ENCODE measurements at places on chromosomes 2 and 18.

DNA sequence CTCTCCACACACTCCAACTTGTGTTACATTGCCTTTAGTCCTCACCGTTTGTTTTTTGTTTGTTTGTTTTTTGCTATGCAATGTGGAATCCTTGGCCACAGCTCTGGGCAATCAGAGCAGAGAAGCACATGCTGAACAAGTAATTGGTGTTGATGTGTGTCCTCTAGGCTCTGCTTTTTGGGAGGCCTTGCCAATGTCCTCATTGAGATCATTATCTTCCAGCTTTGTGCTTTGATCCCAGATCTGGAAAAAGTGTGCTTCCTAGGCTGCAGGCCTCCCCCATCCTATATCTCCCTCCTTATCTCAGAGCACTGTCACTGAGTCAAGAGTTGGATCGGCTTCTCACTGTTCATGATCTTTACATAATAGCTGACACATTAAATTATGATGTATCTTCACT, 25.9 kb downstream of the OSR1 start:
- no peak for DNase-seq

- DNase-seq = no peak
These were observed 34.1 kb upstream of the GNAL start for GRCh38 chr18:11654736-11655605.

DNA sequence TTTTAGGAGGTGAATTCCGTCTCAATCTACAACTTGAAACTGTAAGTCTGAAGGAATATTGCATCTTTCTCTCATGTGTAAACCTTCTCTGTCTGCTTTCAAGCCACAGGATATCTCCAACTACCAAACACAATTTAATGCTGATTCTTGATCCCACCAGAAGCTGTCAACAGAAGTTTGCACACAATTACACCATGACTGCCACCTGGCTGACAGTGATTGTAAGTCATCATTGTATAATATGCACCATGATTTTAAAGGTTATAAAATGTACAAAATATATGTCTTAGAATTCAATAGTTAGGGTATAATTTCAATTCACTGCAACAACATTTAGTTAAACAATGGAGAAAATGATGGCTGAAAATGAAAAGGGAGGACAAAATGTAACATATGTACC, 18.4 kb downstream of the PREPL start:
- no peak for DNase-seq

DNA sequence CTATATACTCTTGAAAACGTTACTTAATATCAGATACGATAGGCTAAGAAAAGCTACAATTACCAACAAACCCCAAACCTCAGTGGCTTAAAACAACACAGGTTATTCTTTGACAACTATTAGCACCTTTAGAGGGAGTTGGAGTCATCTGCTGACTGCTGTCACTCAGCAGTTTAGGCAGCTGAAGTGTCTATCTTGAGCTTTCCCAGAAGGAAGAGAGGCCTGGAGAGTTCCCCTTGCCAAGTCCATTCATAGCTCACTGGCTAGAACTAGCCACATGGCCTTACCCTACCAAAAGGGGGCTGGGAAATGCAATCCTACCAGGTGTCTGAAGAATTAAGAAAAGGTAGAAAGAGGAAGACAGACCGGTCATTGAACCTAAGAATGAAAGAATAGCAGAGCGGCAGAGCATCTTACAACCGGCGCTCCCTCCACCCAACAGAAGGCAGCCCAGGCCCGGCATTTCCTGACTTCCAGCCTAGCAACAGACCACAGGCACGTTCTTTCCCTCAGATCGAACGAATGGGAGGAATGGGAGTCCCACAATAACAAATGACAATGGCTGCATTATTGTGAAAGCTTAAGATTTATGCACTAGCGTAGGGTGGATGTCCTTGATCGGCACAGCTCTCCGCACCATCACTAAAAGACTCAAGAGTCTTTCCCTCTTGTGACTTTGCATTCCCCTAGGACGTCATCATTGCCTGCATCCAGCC, 211.2 kb upstream of the CTAGE1 start:
- no peak for DNase-seq

DNA sequence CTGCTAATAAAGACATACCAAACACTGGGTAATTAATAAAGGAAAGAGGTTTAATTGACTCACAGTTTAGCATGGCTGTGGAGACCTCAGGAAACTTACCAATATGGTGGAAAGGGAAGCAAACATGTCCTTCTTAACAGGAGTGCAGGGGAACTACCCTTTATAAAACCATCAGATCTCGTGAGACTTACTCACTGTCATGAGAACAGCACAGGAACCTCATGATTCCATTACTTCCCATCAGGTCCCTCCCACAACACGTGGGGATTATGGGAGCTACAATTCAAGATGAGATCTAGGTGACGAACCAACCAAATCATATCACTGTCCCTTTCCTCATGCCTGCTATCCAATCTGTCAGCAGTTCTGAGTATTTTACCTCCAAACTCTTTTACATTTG, 586.7 kb downstream of the TDRD15 start:
- no peak for DNase-seq

DNA sequence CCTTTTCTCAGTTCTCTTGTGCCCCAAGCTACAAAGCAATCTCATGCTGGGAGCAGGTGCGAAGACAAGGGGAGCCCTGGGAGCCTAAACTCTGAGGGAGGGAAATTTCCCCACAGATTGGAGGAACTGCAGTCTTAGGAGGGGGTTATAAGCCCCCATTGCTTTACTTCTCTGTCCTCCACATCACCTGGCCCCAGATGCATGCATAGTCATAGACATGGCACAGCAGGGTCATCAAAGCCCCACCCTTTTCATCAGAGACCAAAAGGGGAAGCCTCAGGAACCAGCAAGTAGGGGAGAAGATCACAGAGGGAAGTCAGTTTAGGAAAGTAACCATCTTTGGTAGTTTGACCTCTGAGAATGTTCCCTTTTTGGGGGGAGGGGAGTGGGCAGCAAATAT, 33.7 kb downstream of the LANCL1 start:
- no peak for DNase-seq

- peak; percentile 17 for DNase-seq
These were observed 40.4 kb downstream of the TMEM18 start for GRCh38 chr2:636641-637405.

DNA sequence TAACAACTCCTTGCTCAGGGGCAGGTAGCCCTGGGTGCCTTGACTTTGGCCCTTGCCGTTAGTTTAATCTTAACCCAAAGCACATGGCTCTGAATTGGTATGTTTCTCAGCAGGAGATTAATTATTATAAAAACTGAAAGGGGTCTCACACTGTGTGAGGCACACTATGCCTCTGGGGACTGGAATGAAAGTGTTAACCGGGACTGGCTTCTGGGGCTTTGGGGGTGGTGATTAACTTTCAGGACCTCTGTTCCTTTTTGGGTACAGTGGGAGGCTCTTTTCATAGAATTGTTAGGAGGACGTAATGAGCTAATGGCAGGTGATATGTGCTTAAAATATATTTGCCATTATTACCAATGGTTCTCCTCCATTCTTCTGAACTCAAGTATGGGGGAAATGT, 5.1 kb downstream of the MERTK start:
- no peak for DNase-seq

- no peak for DNase-seq
These were observed 37.8 kb downstream of the GATA6 start for GRCh38 chr18:22207021-22207758.

GRCh38 chr18:78996741-78997490, 17.3 kb downstream of the SALL3 start:
- DNase-seq = no peak

- peak; percentile 70 for DNase-seq
These were observed 124.9 kb downstream of the RDH14 start for GRCh38 chr2:18435426-18436037.

DNA sequence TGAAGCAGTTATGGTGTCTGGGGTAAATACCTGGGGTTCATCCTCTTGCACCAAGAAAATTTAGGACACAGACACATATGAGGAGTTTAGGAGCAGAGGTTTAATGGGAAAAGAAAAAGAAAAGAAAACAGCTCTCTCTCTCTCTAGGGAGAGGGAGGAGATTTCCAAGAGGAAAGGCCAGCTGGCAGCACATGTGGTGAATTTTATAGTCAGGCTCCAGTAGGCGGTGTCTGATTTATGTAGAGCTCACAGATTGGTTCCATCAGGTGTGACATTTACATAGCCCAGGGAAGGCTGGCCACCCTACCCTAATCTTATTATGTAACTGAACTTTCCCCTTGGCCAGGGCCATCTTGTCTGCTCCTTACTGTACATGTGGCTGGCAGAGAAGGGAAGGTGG, 297.5 kb upstream of the RGPD4 start:
- peak; percentile 16 for DNase-seq

DNA sequence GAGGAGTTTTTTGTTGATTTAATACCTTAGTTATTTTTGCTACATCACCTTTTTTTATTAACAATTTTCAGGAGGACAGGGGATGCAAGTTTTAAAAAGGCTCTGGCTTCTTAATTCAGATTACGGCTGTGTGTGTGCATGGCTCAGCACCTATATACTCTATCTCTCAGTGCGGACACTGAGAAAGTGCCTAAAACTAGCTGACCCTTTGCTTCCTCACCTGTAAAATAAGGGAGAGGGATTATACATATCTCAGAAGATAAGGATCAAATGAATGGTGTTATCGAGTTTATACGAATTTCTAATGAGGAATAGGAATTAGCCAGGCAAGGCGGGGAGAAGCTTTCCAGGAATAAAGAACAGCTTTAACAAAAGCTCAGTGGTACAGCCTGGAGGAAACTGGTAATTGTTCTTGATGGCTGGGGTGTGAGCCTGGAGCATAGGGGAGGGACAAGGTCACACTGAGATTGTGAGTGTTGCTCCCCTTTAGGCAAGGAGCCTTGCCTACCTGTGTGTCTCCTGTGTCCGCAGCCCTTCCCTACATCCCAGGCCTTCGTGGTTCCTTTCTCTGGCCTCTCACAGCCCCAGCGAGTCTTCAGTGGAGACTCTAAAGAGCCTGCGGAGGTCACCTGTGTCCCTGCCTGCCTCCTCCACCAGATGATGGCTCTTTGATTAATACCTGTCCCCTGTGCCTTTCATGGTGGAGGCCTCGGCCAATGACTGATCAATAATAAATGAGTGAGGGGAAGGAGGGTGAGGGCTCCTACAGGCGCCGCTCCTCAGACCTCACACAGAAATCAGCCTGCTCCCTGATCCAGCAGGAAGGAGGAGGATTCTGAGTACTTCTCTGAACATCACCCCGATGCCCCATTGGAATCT, 92.7 kb downstream of the DDX1 start:
- DNase-seq = no peak

DNA sequence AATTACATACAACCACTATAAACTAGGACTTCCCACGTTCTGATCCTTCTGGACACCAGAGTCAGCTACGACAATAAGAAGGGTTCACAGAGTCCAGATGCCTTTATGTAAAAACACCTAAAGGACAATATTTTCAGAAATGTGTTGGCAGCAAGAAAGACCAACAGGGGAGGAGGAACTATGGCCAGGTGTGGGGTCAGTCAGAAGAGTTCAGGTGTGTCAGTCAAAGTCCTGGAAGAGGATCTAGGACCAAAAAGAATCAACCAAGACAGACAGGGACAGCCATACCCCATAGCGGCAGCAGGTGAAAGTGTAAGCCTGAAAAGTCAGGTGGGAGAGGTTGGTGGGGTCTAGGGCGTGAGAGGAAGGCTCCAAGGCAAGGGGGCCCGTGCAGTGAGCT, 38.0 kb upstream of the YPEL5 start:
- DNase-seq = no peak

DNA sequence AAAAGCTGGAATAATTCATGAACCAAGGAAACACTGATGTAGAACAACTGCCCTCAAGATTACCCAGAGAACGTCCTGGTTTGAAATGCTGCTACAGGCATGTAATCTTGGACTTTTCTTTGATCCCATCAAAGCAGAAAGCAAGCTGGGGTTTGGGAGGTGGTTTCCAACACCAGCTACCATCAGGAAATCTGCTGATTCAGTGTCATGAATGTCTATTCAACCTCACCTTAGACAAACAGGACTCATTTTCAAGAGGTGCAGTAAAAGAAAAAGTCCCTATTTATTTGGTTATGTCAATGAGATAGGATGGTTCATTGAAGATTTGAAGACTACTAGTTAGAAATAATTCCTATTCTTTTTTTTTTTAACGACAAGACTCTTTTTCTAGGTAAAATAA, 72.7 kb downstream of the NEB start:
- DNase-seq = no peak

GRCh38 chr2:129716781-129717559, 262.5 kb upstream of the RAB6C start:
- no peak for DNase-seq

DNA sequence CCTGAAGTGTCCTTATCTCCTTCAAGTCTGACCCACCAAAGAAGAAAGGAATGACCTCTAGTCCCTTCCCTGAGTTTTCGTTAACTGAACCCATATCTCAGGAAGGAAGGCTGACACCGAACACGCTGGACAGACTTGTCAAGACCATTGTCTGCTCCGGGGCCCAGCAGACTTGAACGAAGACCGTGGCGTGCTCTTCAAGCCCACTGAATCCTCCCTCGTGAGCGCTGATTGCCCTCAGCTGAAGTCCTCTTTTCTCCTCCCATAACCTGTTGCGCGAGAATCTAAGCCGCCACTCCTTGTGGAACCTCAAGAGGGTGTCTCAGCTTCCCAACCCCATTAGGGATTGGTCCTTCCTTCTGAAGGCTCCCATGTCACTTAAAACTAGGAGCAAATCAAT, 634 bp upstream of the CNDP1 start:
- no peak for DNase-seq

DNA sequence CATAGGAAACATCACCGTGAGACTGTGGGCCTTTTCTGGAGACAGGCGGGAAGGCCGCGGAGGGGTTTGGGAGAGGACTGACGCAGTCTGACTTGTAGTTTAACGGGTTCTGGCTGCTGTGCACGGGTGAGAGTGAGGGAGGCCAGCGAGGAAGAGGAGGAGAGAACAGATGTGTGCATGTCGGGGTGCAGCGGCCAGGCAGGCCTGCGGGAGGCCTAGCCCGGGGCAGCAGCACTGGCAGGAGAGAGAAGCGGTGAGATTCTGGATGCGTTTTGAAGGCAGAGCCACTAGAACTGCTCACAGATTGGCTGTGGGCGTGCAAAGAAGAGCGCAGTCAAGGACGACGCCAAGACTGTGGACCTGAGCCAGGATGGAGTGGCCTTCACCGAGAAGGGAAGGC, 53.9 kb downstream of the PTGR3 start:
- no peak for DNase-seq

DNA sequence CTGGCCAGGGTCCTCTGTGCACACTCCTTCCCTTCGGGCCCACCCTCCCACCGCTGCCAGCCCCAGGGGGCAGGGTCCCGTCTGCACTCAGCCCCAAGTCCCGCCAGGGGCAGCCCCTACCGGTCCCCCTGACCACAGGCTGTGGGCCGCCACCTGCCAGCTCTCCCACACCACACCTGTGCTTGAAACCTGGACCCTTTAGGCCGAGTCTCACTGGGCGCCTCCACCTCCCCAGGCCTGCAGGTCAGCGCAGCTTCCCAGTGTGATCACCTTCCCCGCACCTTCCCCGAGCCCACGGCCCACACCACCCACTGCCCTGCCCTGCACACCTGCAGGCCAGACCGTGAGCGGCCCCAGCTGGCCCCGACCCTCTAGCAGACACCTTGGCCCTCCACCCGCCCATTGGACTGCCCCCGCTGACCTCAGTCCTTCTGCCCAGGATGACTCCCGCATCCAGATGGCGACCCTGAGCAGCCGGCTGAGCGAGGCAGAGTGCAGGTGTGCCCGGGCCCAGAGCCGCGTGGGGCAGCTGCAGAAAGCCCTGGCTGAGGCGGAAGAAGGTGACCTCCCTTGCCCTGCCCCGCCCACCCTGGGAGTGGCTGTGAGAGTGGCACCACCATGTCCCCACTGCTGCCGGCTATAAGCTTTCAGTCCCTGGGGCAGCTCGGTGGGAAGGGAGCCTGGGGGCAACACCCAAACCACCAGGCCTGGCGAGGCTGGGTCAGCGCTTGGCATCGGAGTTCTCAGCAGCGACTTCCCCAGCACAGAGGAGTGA, 31.3 kb upstream of the SNED1 start:
- no peak for DNase-seq

- no peak for DNase-seq
These were observed 75.8 kb upstream of the SPATS2L start for GRCh38 chr2:200230716-200231115.
